ENCODE measurements at places on chromosomes 2 and 18.

DNA sequence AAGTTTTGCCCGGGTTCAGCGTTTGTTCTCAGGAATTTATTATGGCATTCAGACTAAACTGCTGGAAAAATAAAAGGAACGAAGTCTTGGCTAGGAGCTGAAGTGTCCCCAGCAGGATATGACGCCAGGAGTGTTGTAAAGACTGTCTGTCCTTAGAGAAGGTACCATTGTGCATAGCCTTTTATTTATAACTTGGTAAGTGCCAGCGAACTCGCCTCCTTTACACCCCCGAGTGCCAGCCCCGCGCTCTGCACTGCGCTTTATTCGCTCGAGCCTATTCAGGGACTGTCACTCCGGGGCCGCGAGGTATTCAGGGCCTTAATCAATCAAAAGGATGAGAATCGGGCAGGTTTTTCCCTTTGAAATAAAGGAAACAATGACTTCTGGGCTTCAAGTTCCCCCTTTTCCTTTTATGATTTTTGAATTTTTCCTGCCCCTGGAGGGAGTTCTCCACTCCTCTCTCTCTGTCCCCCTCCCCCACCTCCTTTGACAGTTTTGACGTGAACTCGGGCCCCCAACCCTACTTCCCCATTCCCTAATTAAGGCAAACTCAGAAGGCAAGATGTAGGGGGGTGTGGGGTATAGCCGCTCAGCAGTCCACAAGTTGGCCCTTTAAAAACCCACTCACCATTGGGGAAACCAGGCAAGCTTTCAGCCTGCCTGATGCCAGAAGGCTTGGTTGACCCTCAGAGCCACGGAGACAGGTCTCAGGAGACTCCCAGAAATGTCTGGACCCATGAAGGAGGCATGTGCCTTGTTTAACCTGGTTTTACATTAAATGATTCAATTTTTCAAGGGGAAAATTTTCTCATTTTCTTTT, 1.3 kb upstream of the PAX3 start:
- no peak for DNase-seq

DNA sequence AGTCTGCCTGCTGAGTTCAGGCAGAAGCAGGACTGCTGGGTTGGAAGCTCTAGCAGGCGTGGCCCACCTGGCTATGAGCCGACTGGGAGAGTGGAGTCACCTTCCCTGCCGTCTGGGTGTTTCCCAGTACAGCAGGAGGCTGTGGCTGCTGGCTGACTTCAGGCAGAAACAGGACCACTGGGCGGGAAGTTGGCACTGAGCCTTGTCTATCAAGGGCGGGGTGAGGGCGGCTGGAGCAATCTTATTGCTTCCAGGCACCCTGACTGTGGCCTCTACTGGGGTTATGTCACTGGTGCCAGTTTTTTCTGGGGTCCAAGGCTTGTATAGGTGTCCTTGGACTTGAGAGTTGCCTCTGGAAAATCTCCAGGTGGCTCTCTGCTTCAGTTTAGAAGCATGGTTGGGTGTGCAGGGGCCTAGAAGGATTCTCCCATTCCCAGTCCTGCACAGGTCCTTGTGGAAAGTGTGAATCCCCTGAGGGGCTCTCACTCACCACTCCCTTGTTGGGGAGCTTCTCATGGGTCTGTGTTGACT, 30.5 kb downstream of the LTBP1 start:
- no peak for DNase-seq

GRCh38 chr2:17188721-17189120, 329.5 kb downstream of the RAD51AP2 start:
- no peak for DNase-seq

DNA sequence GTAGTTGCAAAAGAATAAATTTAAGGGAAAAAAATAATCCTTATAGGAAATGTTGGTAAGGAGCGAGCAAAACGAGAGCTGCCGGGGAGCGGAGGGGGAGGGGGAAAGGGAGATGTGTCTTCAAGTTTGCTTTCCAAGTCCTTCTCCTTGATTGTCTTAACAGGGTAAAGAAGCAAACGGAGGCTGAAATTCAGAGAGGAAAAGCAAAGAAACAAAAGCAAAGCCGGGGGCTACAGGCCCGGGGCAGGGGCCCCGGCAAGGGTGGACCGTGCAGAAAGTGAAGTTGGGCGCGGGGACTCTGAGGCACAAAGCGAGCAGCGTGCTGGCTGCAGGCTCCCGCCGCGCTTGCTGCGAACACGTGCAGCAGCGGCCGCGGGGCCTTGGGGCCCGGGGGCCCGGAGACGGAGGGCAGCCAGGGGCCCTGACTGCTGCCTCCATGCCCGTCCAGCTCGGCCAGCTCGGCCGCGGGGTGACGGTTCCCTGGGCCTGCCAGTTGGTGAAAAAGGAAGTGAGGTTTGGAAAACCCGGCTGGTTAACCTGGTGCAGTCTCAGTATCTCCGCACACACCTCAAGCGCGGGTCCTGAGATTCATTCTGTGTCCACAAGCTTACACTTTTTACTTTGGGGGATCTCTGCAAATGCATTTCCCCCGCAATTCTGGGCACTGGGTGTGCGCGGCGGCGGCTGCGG, 4.1 kb downstream of the BCL11A start:
- DNase-seq, result peak; percentile 80

- DNase-seq, result no peak
Observed at GRCh38 chr2:19119326-19120001, 239.0 kb downstream of the OSR1 start.

- DNase-seq, result peak; percentile 81
Observed at GRCh38 chr2:55049043-55049820, 1.0 kb downstream of the RTN4 start.

GRCh38 chr2:144323946-144324345, 196.0 kb downstream of the ZEB2 start:
- DNase-seq, result no peak

DNA sequence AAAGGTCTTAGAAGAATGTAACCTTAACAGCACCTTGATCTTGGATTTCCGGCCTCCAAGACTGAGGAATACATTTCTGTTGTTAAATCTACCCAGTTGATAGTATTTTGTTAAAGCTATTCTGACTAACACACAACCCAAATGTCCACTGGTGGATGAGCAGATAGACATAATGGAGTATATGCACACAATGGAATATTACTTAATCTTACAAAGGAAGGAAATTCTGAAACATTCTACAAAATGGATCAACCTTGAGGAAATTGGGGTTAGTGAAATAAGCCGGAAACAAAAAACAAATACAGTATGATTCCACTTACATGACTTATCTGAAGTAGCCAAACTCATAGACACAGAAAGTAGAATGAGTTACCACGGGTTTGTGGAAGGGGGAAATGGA, 168.7 kb downstream of the ZNF804A start:
- DNase-seq, result no peak

DNA sequence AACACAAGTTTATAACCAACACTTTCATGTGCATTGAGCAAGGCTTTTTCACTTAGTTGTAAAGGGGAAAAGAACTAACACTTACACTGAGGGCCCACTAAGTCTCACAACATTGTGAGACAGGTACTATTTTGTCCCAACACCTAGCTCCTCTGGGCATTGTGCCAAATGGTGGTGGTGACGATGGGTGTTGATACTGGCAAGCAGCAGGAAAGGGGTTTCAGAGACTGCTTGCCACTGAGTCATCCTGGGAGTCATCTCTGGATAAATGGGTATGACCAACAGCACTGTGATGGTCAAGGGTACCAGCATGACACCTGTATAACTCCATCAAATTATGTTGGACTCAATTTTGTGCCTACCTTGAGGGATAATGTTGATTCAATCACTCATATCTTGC, 138.8 kb upstream of the ITGA6 start:
- no peak for DNase-seq
